Hepatic stellate cell (primary cell): ENCODE measurements at places on chromosomes 2 and 18.

DNA sequence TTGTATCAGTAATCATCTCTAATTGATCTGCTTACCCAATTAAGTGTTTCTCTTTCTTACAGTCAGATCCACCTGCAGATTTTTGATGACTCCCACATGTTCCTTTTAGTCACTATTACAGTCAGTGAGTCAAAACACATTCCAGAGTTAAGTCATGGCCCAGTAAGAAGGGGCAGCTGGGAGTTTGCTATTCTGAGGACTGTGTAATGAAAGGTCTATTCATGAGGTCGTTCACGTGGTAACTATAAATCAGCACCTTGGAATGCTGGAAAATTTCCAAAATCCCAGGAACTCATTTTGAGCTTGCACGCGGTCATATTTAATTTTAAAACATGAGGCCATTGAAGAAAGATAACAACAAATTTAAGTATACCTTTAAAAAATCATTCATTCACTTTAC lies 252.5 kb downstream of the XIRP2 start:
- peak; percentile 58 for DNase-seq

GRCh38 chr2:231308631-231309428 lies 86.7 kb upstream of the B3GNT7 start:
- peak; percentile 43 for DNase-seq

DNA sequence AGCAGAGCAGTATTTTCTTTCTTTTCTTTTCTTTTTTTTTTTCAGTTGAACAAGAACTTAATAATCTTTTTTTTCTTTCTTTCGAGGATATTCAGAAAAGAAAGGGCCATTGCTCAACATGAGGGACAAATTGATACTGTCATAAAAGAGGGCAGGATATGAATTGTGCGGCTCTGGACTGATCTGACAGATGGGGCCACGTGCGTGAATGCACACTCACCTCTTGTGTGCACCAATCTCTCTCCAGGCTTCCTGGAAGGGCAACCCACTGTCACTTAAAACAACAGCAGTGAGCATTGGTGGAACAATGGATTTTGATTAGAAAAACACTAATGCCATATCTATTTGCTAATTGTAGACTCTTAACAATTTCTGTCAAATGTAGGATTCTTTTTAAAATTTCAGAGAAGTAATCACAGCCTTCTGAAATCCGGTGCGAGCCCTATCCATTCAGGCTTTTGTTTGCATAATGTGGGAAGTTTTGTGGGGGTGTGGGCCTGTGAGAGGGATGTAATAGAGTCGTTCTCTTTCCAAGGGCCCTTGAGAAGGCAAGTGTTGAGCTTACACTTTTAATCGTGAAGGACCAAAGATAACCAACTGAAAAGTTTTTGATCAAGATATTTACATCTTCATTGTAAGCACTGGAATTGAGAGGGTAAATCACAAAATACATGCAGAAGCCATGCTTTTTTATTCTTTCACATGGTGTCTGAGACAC lies 298.8 kb downstream of the SP3 start:
- DNase-seq: no peak

DNA sequence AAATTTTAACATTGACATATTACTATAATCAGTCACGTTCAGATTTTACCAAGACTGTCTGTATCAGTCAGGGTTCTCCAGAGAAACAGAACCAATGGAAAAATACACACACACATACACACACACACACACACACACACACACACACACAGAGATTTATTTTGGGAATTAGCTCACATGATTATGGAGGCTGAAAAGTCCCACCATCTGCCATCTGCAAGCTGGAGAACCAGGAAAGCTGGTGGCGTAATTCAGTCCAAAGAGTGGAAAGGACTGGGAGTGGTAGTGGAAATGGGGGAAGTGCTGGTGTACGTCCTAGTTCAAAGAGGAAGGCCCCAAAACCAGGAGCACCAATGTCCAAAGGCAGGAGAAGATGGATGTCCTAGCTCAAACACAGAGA lies 166.4 kb downstream of the AKAIN1 start:
- no peak for DNase-seq

DNA sequence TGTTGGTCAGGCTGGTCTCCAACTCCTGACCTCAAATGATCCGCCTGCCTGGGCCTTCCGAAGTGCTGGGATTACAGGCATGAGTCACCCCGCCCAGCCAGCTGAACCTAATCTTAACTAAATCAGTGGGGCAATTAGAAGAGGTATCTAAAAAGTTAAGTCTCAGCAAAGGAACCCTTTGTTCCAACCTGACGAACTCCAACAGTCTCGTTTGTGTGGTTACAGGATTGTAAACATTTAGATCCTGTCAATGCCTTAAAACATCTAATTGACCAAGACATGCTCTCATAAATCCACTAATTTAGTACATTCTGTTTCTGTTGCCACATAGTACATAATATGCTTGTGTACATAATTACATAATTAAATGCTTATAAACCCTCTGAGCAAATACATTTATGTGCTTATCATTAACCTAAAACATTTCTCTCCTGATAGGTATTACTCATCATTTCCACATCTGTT lies 31.1 kb upstream of the STK39 start:
- DNase-seq: no peak

GRCh38 chr2:212831671-212832199 lies 293.1 kb upstream of the ERBB4 start:
- no peak for DNase-seq

- no peak for DNase-seq
These were observed 13.4 kb downstream of the BCL11A start for GRCh38 chr2:60540074-60540473.

DNA sequence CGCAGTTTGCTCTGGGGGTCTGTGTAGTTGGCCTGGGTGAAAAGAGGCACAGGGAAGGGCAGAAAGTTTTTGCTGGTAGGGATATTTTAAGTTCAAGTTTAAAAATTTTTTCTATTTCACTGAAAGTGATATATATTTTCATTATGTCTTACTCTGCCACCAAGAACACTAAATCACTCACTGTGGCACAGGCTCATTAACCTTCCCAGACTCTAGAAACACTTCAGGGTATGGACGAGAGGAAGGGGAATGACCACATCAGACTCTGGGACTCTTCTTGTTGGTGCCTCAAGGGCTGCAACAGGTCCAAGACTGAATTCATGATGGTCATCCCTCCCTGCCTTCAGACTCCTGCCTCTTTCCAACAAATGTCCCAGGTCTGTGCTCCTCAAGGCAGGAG lies 29.0 kb downstream of the INO80C start:
- no peak for DNase-seq

GRCh38 chr2:56287508-56287907 lies 103.7 kb downstream of the CCDC85A start:
- DNase-seq: no peak

- DNase-seq: no peak
These were observed 255.5 kb upstream of the SETBP1 start for GRCh38 chr18:44425161-44425560.

DNA sequence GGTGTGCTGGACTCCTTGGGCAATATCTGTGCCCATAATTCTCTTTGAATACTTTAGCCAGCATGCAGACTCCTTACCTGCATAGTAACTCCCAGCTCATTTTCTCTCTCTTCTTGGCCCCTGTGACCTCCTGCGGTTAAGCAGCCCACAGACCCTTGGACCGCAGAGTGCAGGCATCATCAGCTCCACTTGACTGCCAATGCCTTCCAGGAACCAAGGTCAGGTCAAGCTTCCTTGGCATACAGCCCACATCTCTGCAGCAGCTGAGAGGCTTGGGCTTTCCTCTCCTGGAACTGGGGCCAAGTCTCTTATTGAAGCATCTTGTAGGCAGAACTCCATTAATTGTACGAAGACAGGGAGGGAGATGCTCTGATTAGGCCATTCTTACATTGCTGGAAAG lies 130.1 kb upstream of the PIEZO2 start:
- no peak for DNase-seq

- DNase-seq: no peak
These were observed 114.0 kb downstream of the LYPD6B start for GRCh38 chr2:149152469-149152953.

DNA sequence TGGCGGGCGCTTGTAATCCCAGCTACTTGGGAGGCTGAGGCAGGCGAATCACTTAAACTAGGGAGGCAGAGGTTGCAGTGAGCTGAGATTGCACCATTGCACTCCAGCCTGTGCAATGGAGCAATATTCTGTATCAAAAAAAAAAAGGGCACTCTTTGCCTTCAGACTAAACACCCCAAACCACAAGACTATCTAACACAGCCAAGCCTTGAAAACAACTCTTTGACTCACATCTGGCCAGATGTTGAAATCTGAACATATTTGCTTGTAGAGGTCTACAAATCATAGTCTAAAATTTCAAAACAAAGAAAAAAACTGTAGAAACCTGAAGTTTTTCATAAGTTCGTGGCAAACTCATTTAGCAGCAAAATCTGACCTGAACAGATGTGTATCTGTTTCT lies 94.9 kb downstream of the FAM161A start:
- DNase-seq: no peak

- no peak for DNase-seq
These were observed 99.6 kb downstream of the TPGS2 start for GRCh38 chr18:36729197-36729596.

GRCh38 chr2:36572719-36573059 lies 25.3 kb downstream of the FEZ2 start:
- DNase-seq: no peak

- DNase-seq: no peak
These were observed 61.8 kb upstream of the SPOPL start for GRCh38 chr2:138439733-138440132.

DNA sequence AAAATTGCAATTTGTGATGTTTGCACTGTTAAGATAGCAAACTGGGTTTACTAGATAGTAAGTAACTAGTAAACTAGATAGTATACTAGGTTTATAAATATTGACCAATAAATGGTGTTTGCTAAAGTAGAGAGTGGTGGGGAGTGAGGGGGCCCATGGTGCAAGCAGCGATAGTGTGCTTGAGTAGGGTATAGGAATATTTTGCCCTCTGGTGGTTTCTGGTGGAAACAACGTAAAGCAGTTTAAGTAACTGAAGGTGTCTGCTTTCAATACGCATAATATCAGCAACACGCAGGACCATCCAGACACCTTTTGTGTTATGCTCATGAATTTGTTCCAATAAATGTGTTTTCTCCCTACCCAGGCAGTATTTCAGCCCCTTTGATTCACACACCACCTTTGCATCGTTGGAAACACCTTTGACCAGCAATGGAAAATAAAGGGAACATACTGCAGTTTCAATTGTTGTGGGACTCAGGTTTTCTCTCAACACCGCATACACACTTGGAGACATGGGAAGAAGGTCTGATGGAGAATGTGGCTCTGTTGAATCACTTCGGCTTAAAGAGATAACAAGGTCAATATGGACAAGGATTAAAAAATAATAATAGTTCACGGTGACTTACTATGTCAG lies 16.7 kb upstream of the STAT1 start:
- DNase-seq: no peak

GRCh38 chr18:61829108-61829507 lies 63.7 kb downstream of the RNF152 start:
- no peak for DNase-seq

DNA sequence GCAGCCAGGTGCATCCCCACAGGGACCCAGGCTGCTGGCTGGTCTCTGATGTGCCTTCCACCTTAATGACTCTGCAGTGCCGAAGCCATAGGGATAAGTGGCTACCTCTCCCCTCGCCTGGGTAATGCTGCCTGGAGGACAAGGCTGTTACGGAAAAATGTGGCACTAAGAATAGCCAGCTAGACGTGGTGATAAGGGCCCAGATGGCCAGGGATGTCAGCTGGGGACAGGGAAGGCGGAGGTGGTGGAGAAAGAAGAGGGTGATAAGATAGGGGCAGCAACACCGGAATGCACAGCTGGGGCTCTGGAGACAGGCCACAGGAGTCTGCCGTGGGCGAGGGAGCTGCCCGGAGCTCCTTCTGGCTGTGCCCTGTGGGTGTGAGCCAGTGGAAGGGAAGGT lies 170.6 kb downstream of the FHOD3 start:
- no peak for DNase-seq

DNA sequence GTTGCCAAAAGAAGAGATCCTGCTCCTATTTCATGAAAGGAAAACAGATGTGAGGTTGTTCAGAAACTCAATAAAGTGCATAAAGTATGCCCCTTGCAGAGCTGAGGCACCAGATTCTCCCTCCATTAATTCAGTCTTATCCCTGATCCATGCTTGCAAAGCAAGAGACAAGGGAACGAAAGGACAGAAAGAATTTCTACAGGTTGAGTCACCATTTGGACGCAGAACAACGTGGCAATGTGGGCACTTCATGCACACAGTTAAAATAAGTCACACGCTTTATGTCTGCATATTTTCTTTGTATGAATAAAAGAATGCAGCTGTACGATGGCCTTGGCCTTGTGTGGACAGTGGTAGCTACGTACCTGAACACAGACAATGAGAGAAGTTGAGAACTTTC lies 321.7 kb upstream of the REV1 start:
- no peak for DNase-seq

DNA sequence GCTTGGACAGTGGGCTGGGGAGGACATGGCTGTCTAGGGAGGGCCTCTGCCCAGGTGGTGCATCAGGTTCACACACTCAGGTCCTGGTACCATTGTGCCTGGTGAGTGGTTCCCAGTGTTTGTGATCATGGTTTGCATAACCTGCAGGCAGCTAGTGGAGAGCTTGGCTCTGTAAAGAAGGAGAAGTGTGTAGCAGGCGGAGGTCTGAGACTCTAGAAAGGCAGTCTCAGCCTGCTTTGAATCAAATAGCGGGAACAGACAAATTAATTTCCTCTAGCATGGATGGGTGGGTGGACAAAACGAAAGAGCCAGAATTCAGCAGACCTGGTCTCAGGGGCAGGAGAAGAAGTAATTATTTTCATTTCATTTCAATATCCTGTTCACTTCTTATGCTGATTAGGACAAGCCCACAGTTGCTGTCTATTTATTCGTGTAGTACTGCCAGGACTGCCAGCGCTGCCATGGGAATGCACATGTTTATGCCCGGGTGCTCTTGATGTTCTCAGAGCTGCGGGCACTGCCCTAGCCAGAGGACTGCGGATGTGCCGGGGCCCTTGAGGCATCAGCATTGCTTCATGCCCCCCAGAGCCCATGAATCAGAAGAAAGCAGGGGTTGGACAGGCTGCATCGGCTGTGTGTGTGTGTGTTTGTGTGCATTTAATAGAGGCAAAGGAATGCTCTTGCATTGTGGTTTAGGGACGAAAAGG lies 45.4 kb upstream of the DLX2 start:
- no peak for DNase-seq

DNA sequence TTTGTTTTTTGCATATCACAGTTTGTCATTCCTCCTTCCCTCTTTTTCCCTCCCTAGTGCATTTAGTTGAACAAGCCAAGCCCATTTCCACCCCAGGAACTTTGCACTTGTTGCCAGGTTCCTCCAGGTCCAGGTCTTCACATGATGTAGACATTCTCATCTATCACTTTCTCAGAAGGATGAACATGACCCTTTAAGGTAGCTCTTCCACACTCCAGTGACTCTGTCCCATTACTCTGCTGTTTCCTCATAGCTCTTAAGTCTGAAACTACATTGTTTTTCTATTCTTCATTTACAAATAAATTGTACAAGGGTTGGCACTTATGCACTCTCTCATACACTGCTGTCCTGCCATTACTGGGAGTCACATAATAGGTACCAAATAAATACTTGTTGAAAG lies 6.1 kb downstream of the KYNU start:
- no peak for DNase-seq

- DNase-seq: peak; percentile 88
These were observed at the start of gene LYPD6 for GRCh38 chr2:149330127-149331022. Gene LYPD6, plus strand, starts transcription at chr2:149330587. Its CDS starts 107,122 bp downstream, at chr2:149437709.
